NCI-H460 (cell line): ENCODE measurements at places on chromosomes 3 and 15.

GRCh38 chr15:80749589-80749988 is 29.6 kb upstream of the CEMIP start:
- DNase-seq, result peak; percentile 30

- DNase-seq, result no peak
These were observed 26.2 kb upstream of the SLC35G2 start for GRCh38 chr3:136792556-136793330.

- DNase-seq, result no peak
These were observed 31.6 kb upstream of the ACP3 start for GRCh38 chr3:132285620-132285945.

GRCh38 chr3:115704661-115705338 is 81.5 kb downstream of the GAP43 start:
- no peak for DNase-seq

- no peak for DNase-seq
These were observed 49.7 kb downstream of the CCK start for GRCh38 chr3:42216302-42216701.

- DNase-seq, result no peak
These were observed 61.8 kb downstream of the FOXB1 start for GRCh38 chr15:60065951-60066350.

- DNase-seq, result no peak
These were observed 397.5 kb upstream of the ATP10A start for GRCh38 chr15:26260517-26261133.

GRCh38 chr15:70035051-70035718 is 62.5 kb downstream of the TLE3 start:
- no peak for DNase-seq

- no peak for DNase-seq
These were observed 44.4 kb upstream of the LARS2 start for GRCh38 chr3:45343947-45344346.

DNA sequence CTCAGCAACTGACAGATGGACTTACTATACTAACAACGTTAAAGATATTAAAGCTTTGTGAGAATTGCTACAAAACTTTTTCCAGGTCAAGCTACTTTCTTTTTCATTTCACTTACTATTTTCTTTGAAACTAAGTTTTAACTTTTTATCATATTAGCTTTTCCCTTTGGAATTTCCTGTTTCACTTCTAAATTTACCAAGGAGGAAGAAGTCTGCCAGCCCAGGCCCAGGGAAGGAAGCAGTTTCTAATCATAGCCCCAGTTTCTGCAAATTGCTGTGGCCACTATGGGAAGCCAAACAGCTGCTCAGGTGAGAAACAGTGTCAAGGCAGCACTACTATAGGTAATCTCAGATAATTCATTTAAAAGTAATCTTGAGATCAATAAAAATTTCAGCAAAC is 18.4 kb downstream of the CYFIP1 start:
- DNase-seq, result no peak

DNA sequence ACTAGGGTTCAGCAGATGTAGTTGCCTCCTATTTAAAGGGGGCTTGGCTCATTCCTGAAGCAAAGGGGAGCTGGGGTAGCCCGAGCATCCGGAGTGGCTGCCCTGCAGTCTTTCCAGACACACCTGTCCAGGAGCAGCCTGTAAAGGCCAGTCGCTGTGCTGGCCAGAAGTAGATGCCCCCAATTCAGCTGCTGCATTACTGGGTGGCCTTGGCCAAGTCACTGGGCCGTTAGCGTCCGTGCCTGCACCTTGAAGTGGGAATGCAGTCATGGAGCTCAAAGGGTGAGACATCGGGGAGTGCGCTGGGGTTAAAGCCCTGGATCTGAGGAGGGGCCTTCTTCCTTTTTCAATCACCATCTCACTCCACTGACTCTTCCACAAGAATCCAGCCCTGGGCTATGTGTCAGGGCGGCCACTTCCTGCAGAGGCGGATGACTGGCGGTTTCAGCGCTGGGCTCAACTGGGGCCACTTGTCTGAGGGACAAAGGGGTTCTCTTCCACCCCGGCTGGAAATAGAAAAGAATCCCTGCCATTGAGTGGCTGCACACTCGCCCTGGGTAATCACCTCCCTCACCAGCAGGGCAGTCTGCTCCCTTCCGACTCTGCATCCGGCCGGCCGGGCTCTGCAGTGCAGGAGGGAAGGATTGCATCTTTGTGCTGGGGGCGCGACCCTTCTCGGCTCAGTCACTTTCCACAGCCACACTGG is 11.8 kb downstream of the ALDH1A3 start:
- no peak for DNase-seq

DNA sequence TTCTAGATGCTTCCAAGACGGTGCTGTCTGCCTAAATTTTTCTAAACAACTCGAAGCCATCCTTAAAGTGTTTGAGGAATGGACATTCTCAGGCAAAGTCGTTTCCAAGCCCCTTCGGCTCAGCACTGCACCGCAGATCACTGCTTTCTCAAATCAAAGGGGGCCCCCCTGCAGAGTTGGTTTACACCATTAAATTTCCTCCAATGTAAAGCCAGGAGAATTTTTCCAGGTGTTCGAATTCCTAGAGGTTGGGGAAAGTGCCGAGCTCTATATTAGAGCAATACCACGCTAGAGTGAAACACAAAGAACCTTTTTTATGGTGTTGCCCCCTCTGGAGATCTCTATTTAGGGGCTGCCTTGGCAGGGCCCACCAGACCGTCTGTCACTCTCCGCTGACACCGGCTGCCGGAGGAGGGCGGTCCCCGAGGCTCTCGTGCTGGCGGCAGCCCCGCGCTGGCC is 277.9 kb upstream of the NR2F2 start:
- DNase-seq, result no peak
